ENCODE measurements at places on chromosomes 5 and 9.

- no peak for DNase-seq
These were observed 228.9 kb downstream of the CDK5RAP2 start for GRCh38 chr9:120351106-120351505.

DNA sequence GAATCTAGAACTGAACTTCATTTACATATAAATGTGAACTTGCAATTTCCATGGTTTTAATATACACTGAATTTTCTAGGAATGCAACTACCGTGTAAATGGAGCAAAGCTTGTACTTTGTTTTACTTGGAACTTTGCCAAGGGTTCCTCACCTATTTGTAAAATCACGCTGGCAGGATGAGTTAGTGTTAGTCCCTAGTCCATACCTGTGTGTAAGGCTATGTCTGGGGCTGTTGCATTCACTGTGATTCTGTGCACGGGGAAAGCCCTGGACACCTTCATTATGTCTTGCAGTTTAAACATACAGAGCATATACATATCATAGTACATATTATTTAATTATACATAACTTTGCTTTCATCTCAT lies 119.9 kb downstream of the PAX5 start:
- DNase-seq, result no peak

- DNase-seq, result no peak
These were observed 267.0 kb upstream of the TYRP1 start for GRCh38 chr9:12425878-12426864.

- DNase-seq, result no peak
These were observed 193.8 kb downstream of the CFAP90 start for GRCh38 chr5:7657153-7657552.

- DNase-seq, result no peak
These were observed 39.6 kb upstream of the SLC6A19 start for GRCh38 chr5:1161833-1162229.

- DNase-seq, result no peak
These were observed 90.8 kb upstream of the EQTN start for GRCh38 chr9:27387722-27388121.

GRCh38 chr5:148687427-148687826 lies 33.1 kb upstream of the HTR4 start:
- no peak for DNase-seq

- no peak for DNase-seq
These were observed 131.0 kb upstream of the ITGA1 start for GRCh38 chr5:52656569-52657246.

DNA sequence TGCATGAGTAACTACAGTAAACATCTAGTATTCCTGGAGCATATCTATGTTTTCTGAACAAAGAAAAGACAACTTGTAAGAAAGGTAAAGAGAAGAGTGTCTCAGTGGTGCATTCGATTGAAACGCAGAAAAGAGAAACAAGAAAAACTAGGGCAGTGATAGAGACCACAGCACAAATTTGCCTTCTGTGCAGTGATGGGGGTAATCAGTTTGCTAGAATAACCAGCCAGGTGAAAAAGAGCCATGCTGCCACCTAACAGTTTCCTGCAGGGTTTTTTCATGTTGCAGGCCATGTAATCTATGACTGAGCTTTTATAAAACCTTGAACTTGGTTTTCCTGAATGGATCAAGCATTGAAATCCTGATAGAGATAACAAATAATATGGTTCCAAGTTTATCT lies 198.4 kb upstream of the MEF2C start:
- no peak for DNase-seq

GRCh38 chr9:106897236-106897635 lies 34.3 kb downstream of the ZNF462 start:
- no peak for DNase-seq

- no peak for DNase-seq
These were observed 174.9 kb downstream of the TMEM161B start for GRCh38 chr5:88093765-88094164.
